GM20000 (cell line): ENCODE measurements at places on chromosomes 4 and X.

- DNase-seq: peak; percentile 56
Observed at GRCh38 chr4:128286474-128287058, 1.0 kb downstream of the PGRMC2 start.

DNA sequence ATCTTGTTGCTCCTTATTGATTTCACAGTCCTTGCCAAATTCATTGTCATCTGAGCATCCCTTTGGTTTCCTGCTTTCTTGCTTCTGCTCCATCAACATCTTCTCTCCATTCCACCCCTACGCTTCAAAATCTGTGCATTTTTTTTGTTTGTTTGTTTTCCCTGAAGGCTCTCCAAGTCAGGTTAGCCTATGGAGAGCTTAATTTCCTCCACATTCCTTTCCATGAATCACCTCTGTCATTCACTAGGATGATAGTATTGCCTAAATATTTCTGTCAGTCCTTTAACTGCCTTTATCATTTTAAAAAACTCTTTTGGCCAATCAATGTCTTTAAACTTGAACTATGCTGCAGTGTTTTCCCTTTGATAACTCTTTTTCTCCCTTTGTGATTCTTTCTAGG is 67.7 kb downstream of the PPARGC1A start:
- DNase-seq: no peak

GRCh38 chr4:8700531-8700930 is 108.0 kb downstream of the CPZ start:
- no peak for DNase-seq

- no peak for DNase-seq
Observed at GRCh38 chr4:168699224-168699878, 202.5 kb downstream of the PALLD start.

DNA sequence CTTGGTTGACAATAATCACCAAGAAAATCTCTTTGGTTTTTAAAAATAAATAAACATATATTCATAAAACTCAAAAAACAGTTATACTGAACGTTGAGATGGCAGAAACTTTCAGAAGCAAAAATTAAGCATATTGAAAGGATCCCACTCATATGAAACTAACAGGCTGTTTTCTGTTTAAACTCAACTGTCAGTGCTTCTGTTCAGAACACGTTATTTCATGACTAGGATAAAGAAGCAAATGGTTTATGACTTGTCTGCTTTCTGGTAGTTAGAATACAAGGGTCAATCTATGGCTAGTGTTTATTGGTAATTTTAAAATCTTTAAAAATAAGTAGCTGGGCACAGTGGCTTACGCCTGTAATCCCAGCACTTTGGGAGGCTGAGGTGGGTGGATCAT is 4.1 kb downstream of the GPR82 start:
- peak; percentile 3 for DNase-seq

DNA sequence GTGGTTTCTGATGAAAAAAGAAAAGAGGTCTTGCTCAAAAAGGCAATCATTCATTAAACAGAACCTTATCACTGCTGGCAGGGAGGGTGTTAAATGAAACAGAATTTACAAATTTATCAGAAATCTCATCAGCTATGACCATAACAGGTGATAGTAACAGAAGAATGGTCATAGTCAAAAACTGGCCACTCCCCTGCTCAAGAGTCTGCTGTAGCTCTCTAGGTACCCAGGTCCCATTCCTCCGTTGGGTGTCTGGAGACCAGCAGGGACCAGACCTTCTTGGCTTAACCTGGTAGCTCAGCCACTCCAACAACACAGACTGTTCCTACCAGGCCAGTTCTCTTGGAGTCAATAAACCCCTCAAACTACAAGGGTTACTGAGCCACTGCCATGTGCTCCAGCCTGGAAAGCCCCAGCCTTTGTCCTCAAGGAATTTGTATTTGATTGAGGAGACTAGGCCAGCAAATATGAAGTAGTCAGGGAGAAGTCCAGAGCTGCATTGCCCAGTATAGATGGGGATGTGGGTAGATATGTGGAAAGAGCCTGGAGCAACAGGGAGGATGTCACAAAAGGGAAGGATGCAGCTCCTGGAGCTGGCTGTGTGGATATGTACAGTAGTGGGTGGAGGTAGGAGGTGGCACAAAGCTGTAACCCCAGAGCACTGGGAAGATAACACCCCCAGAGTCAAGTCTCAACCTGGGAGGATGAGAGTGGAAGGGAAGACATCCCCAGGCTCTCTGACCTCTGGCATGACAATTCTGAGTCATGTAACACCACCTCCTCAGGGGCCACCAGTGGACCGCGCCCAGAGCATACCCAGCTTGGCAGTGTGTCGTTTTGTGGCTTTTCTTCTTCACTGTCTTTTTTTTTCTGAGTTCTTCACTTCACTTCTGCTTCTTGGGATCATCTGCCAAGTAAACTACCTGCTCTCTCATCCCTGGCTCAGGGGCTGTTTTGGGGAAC is 21.9 kb downstream of the RASL11B start:
- no peak for DNase-seq

DNA sequence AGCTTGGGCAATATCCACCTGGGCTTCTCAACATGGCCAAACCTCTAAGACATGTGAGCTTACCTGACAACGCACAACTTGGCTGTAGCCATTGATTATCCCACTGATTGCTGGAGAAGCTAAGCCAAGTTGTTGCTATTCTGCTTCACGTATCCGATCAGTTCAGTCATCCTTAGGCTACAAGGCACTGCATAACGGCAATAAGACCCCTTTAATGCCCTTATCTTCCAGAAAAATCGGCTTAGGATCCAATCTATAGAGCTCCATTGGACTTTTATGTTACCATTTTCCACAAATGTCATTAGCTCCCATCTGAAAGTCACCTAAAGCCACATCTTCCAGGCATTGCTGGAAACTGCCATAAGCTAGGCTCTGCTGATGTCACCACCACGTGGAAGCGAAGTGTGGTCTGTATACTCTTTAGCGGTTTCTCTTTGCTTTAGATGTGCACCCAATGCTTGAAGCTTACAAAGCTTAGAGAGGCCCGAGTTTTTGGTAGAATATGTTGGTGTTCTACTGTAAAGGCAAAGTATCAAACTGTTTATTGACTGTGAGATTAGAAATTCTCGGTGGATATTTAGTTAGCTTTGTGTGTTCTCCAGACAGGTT is 163.1 kb downstream of the CPE start:
- no peak for DNase-seq

- no peak for DNase-seq
Observed at GRCh38 chr4:136741468-136741867, 790.8 kb downstream of the PCDH18 start.

GRCh38 chr4:184019076-184019475 is 114.0 kb downstream of the STOX2 start:
- DNase-seq: no peak

DNA sequence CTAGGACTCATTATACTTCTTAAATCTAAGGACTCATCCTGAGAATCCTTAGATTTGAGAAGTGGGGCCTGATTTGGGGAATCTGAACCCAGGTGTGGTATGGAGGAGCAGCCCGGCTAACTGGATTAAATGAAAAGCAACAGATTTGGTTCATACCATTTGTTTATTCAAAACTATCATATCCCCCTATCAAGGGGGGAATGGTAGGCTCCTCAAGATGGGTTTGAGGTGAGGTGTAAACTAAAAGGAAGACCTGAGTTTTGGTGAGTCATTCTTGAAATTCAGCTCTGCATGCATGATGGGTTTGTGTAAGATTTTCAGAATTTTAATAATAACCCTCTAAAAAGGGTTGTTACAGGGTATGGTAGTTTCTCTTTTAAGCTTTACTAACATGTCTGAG is 53.4 kb downstream of the CASP6 start:
- DNase-seq: peak; percentile 63

DNA sequence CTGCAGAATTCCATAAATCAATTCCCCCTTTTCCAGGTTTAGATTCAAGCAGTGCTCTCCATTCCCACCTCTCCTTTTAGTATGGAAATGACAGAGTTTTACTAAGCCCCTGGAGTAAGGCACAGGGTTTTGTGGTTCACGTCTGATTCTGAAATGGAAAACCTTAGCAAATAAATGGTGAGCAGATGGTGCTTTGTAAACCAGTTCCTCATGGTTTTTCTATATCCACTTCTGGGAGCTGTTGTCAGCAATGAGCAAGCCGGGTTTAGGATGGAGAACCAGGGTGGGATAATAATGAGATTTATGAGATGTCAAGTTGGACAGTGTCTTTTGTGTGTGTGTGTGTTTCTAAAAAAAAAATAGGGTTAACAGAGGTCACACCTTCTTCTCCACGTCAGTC is 113.8 kb upstream of the RBPJ start:
- DNase-seq: no peak

GRCh38 chr4:28675582-28675981 is 1814.9 kb downstream of the STIM2 start:
- no peak for DNase-seq
